ENCODE measurements at places on chromosomes 4 and X.

DNA sequence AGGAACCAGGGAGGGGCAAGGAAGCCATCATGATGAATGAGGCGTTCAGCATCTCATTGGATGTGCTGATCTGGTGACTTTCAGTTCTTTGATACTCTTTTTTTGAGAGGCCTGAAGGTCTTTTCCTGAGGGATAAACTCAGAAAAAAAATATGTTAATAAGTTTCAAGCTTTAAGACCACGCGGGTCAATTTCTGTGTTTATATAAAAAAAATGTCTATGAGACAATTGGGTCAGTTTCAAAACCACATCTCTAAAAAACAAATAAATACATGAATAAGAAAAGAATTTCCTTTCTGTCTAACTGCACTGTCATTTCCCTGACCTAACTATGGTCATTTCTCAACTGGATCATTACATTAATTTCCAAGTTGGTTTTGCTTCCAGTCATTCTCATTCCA is 62.6 kb downstream of the TRIML1 start:
- no peak for DNase-seq

- DNase-seq, result peak; percentile 60
These were observed 3.1 kb downstream of the ZNF827 start for GRCh38 chr4:145935253-145936141.

GRCh38 chr4:6470502-6471306 is 1.7 kb downstream of the PPP2R2C start:
- DNase-seq, result no peak

- DNase-seq, result no peak
These were observed 27.4 kb downstream of the CBLL2 start for GRCh38 chrX:22300130-22300529.

- DNase-seq, result no peak
These were observed 6.5 kb upstream of the TSPAN5 start for GRCh38 chr4:98664959-98665358.

DNA sequence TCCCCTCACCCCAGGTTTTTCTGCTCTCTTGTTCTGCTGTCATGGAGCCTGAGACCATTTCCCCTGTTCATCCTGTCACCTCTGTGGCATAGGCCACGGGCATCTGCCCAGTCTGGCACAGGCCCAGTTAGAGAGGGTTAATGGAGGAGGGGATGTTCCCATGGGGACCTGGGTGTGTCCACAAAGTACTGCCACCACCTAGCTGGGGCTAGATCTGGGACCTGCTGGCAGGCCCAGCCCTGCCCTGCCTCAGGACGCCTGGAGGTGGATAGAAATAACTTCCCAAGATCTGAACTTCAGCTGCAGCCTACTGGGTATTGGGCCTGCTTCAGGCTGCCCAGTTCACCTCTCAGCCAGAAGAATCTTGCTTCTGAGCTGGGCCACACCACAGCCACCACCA is 13.5 kb downstream of the EFNB1 start:
- DNase-seq, result no peak

- DNase-seq, result no peak
These were observed 69.9 kb downstream of the CHIC2 start for GRCh38 chr4:53994382-53995102.

GRCh38 chr4:3822230-3822947 is 56.2 kb downstream of the ADRA2C start:
- no peak for DNase-seq

GRCh38 chr4:8238036-8238511 is 31.5 kb upstream of the HTRA3 start:
- no peak for DNase-seq

- peak; percentile 8 for DNase-seq
These were observed 802 bp downstream of the COX18 start for GRCh38 chr4:73068491-73069337.

DNA sequence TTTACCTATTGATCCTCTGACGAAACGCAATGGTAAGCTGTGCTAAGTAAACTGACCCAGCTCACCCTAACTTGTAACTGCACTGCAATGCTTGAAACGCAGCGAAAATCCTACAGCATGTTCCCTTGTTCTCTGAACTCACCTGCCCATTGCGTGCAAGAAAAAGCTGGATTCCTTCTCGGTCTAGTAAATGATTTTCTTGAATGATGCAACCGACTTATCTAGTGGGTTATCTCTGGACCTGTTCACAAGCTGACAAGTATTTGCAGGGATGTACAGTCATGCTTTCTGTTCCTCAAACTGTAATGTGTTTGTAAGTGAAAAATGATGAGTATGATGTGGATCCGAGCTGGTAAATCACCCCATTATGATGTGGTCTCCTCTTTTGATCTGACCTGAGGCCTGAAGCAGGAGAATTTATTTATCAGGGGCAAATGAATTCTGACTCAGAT is 140.1 kb downstream of the BTC start:
- DNase-seq, result no peak

DNA sequence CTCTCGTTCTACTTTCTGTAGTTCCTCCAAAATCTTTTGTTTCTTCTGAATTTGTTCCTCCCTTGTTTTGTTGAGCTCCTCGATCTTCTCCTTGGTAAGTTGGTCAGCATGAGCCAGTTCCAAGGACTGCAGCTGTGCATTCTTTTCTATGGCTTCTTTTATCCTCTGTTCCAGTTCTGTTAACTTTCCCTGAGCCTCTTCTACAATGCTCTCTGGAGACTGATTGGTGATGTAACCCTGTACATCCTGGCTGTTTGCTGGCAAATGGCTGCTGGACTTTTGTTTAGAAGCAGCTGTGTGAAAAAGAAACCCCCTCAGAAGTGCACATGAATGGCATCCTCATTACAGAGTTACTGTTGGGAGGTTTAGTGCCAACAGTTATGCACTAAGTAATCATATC is 70.5 kb upstream of the COX18 start:
- DNase-seq, result no peak

DNA sequence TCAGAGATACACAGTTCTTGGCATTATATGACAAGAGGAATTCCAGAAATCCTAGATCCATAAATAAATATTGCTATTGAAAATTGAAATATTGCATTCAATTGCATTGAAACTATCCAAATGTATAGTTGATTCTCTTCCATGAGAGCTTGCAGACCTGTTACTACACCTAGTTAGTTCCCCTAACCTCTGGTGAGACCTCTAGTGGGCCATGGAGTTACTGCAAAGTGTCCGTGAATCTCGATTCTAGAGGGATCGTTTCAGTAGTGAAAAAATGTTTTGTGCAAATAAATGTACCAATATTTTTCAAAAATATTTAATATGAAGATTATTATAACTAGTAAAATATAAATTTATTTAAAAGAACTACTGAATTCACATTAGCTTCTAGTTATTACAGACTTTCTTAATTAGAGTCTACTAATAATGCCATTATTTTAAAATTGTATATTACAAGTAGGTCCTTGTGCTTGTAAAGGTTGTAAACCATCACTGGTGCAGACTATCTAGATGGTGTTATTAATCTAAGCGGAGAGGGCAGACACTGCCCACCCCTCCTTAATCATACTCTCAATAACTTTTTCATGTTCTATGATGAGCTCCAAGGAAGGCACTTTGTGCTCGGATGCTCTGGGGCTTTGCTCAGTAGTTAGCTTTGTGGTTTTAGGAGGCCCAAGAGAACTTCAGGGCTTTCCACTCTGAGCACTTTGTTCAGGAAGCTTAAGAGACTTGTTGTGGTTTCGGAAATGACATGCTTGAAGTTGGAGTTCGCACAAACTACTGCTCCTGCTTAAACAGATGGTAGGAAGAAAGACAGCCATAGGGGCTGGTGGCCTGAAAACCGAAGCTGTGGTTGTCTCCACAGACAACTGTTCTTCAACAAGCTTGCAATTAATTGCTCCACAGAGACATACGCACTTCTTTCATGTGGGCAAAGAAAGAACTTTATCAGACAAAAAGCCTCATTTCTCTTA is 42.8 kb downstream of the IL21 start:
- DNase-seq, result peak; percentile 40

DNA sequence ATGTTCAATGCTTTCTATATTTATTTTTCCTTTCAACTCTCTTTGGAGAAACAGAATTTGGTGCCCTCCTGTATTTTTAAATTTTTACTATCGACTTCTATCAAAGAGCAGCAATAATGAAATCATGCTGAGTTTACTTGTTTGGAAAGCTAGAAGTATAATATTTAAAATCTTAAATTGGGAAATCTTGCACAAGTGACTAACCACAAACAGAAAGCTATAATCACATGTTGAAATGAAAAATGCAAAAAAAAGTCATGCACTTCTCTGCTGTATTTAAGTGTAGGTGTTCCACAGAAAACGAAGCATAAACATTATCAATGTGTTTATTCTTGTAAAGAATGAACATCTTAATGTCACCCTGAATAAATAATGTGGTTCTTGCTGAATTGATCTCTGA is 306.1 kb downstream of the PCDH18 start:
- no peak for DNase-seq

GRCh38 chr4:6619466-6620255 is 20.8 kb upstream of the MRFAP1 start:
- DNase-seq, result no peak

DNA sequence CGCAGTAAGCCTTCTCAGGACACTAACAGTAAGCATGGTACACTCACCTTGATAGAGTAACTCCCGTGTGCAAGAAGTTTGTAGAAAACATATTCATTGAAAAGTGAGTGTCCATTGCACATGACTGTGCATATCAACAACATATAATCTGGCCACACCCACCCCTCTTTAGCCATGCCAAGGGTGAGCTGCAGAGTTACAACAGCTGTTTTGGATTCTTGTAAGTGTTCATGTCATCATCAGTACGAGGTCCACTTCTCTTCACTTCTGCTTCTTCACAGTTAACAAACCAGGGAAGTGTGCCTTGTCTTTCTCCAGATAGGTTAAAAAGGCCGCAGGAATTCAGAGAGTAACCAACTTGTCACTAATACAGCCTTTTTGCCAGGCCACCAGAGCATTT is 116.6 kb downstream of the IRF2 start:
- DNase-seq, result no peak

GRCh38 chr4:22465349-22465748 is 50.5 kb downstream of the ADGRA3 start:
- no peak for DNase-seq

DNA sequence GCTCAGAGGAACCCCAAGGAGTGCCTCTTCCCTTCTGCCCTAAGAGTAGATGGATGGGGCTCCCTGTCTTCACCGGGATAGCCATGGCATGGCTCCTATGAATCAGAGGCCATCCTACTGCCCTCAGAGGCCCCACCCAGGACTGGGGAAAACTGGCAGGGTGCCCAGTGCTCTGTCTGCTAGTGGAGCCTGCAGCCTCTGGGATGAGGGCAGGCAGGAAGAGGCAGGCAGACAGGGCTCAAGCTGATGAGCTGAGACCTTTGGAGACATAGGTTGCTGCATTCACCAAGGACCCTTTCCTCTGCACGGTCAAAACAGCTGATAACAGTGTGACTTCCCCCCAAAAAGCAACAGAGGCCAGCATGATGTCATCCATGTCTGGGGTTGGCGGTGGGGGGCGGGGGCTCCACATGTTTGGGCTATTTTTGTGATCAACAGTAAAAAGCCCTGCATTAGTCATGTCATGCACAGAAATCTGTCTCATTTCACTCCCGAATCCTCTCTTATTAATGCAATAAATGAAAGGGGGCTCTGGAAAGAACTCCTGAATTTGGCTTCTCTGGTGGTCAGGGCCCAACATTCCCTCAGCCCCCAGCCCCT is 207.6 kb upstream of the MAMLD1 start:
- no peak for DNase-seq

GRCh38 chr4:124890522-124890921 is 178.0 kb upstream of the ANKRD50 start:
- no peak for DNase-seq

- DNase-seq, result no peak
These were observed 34.8 kb downstream of the DOCK11 start for GRCh38 chrX:118530219-118530911.

- DNase-seq, result no peak
These were observed 42.5 kb upstream of the LEF1 start for GRCh38 chr4:108210989-108211835.

DNA sequence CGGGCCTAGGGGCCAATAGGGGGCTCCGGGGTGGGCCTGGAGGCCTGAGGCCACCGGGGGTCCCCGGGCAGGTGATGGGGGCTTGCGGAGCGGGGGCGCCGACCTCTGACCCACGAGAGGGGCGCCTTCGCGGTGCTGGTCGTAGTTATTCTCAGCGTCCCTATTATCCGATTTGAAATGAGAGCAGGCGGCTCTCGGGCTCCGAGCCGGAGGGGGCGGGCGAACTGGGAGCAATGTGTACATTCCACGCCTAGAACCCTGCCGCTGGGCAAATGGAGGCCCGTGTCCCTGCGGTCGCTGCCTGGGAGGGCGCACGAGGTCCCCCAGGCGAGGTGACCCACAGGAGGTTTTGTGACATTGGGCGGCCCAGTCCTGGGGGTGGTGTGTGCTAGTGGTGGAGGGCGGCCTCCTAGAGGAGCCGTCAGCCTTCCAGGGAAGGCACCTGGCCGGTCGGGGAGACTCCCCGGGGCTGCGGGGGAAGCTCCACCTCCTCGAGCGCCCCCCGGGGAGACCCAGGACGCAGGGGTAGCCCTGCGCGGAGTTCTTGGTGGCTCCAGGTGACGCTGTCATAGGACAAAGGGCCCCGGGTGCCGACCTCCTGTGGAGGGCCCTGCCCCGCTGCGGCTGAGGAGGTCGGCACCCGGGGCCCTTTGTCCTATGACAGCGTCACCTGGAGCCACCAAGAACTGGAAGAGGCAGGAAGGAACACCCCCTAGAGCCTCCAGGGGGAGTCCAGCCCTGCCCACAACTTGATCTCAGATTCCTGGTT is 102.6 kb upstream of the PRKX start:
- DNase-seq, result peak; percentile 51

DNA sequence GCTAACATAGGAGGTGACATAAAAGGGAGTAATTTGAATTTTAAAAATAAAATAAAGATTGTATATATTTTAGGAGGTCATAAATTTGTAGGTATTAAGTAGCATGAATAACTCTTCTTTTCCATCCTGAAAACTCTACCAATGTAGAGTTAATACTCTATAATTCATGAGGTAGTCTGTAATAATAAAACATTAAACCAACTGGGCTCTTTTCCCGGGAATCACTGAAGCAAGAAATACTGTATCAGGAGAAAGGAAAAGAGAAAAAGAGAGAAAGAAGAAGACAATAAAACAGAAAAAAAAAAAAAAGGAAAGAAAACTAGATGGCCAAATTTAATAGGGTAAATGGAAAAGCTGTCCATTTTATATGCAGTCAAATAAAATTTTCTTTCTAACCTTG is 984.4 kb downstream of the CCSER1 start:
- DNase-seq, result no peak

- peak; percentile 85 for DNase-seq
These were observed 14.4 kb upstream of the RAB40A start for GRCh38 chrX:103533511-103534216.

DNA sequence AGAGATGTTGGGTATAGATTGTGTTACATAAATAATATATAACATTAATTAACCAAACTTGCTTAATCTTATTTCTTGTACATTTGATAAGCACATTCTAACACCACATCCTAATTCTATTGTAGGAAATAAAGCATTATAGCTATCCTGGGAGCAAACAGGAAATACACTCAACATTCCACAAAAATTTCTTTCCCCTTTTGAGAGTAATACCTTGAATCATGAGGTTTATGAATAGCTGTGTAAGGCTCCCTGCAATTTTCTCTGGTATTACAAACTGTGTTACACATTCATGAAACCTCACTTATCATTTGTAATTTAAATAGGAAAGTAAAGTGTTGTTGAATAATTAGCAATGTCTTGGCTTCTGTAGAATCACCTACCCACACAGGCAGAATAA is 95.1 kb downstream of the TMEM47 start:
- DNase-seq, result no peak
